Activated T-helper 1 cell treated with anti-CD3 and anti-CD28 coated beads, Interleukin-2, amount 50 U/mL, for 16 hours (primary cell): ENCODE measurements at places on chromosomes 12 and 14.

- DNase-seq: no peak
These were observed 725.0 kb upstream of the FLRT2 start for GRCh38 chr14:84804895-84805294.

DNA sequence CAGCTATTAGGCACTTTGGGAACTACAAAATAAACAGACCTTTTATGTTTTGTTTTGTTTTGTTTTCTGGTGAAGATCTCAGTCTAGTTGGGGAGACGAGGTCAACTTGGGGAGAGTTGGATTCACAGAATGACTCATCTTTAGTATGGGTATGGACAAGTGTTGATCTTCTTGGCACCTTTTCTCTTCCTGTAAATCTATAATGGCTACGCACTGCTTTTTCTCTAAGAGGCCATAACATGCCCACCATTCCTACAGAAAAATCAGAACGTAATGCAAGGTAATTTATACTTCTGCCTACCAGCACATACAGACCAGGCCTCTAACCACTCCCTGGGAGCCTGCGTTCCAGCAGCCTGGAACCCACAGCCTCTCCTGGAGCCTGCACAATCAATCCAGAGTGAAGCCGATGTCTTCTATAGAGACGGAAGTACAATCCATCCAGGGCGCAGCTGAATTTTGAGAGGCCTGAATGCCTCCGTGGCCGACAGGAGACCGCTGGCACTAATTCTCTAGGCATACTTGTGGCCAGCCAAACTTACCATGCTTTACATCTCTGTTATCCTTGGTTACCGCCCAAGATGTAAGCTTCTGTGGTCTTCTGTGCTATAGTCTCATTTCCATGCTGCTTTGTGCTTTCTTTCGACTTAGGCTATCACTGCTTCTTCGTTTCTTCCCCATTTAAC, 717 bp downstream of the PPHLN1 start:
- DNase-seq: no peak

GRCh38 chr14:90850487-90850886, 34.3 kb upstream of the TTC7B start:
- no peak for DNase-seq

- no peak for DNase-seq
These were observed 49.8 kb upstream of the USP15 start for GRCh38 chr12:62210422-62210821.

DNA sequence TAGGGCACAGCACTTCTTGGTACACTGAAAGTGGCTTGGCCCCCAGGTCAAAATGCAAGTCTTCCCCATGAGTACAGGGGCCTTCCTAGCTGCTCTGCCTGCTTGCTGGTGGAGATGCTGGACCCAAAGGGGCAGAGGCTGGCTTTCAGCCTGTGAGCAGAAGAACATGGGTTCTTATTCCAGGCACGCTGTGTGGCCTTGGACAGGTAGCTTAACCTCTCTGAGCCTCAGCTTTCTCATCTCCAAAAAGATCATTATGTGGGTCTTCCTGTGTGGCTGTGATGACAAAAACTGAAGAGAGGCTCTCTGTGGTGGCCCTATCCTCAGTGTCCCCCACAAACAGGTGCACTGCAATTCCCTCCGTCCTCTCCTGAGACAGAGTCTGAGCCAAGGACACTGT, 45.6 kb upstream of the TUNAR start:
- no peak for DNase-seq

DNA sequence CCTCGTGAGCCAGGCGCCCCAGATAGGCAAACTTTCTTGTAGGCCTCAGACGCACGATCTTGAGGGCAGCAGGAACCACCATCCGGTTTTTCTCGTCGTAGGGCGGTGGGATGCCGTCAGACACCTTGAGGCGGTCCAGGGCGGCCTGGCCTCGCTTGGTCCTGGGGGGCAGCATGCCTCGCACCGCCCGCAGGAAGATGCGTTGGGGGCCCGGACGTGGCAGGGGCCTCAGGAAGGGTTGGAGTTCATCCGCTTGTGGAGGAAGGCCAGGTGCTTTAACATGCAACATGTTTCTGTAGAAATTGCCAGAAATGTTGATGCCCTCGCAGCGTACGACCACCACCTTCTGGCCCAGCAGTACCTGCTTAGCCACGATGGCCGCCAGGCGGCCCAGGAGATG, 5.5 kb upstream of the TSPAN9 start:
- DNase-seq: no peak

DNA sequence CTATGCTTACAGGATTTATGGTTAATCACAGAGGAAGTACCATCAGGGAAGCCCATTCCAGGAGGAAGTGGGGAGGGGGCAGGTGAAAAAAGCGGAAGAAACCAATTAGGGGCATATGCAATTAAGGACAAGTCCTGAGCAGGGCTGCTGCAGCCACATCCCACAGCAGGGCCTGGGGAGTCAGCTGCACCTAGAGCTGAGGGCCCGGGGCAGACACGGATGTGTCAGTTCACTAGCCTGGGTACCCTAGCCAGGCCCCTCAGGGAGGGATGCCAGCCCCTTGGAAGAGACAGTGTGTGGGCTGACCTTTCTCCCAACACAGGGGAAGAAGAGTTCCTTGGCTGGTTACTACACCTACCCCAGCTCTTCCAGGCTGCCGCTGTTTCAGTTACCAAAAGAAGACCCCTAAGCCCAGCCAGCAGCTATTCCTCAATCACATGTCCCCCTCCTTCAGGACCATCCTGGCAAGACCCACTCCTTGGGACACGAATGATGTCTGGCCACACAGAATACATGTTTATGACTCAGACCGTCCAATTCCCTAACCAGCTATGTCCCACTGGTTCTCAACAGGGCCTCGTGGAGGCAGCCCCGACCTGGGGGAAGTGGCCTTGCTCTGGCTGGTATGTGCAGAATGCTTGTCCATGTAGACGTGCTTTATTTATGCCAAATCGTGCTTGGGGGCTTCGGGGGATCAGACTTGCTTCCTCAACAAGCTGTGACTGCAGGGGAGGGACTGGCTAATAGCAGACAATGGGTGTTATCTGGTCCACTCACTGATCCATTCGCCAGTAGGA, 133.7 kb upstream of the RTL1 start:
- no peak for DNase-seq

DNA sequence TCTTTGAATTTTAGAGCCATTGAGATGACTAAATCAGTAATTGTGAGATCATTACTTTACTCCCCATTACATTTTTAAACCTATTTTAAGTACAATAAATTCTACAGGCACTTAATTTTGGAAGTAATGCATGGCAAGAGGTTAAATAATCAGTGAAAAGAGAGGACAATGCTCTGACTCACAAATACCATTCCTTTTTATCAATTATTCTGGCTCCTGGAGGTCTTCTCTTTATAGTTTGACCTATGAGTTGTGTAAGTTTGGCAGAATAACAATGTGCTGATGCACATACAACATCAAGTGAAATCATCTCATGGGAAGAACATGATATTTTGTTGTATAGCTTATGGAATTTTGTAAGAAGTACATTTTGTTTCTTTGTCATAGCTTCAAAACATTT, 166.7 kb downstream of the TMTC3 start:
- DNase-seq: no peak

DNA sequence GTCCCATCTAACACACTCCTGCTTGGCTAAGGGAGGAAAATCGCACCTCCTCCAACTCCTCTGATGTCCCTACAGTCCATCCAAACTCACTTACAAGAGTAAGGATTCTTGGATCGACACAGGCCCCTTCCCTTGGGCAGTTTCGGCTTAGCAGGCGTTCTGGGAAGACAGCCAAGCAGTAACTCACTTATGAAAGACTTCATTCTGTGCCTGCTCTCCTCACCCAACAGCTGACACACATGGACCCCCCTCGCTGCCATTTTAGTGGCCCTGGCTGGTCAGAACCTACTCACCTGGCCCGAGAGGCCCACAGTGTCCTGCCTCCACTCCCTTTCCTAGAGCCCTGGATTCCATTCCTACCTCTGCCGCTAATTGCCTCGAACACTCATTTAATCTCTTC, 52.3 kb upstream of the BCL2L14 start:
- no peak for DNase-seq

- no peak for DNase-seq
These were observed 422.3 kb downstream of the VRK1 start for GRCh38 chr14:97219431-97220017.

DNA sequence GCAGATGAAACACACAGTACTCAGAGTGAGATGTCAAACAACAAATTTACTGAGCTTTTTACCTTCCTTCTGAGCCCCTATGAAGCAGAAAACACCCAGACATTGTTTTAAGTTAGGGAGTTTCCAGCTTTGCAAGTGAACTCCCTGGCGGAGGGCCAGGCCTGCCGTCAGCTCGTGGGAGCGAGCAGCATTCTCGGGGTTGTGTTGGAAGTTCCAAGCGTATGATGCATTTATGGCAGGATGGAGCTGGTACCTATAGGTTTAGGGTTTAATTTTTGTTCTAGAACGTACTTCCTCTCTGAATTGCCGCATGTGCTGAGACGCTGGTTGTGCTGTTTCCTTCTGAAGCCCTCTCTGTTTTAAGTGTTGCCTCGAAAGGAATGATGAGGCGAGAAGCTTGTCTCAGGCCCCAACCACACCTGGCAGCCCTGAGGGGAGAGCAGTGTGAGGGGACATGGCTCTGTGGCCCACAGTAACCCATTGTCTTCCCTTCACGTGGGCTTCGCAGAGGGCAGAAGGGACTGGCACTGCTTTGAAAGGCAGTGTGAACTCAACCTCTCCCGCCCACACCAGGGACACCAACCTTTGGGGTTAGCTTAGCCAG, 76.6 kb downstream of the SSPN start:
- DNase-seq: no peak

- DNase-seq: no peak
These were observed 21.4 kb downstream of the B4GALNT3 start for GRCh38 chr12:480831-481816.

GRCh38 chr14:54708982-54709381, 142.1 kb downstream of the SAMD4A start:
- DNase-seq: no peak

- no peak for DNase-seq
These were observed 67.1 kb downstream of the GPHN start for GRCh38 chr14:66575014-66575413.

DNA sequence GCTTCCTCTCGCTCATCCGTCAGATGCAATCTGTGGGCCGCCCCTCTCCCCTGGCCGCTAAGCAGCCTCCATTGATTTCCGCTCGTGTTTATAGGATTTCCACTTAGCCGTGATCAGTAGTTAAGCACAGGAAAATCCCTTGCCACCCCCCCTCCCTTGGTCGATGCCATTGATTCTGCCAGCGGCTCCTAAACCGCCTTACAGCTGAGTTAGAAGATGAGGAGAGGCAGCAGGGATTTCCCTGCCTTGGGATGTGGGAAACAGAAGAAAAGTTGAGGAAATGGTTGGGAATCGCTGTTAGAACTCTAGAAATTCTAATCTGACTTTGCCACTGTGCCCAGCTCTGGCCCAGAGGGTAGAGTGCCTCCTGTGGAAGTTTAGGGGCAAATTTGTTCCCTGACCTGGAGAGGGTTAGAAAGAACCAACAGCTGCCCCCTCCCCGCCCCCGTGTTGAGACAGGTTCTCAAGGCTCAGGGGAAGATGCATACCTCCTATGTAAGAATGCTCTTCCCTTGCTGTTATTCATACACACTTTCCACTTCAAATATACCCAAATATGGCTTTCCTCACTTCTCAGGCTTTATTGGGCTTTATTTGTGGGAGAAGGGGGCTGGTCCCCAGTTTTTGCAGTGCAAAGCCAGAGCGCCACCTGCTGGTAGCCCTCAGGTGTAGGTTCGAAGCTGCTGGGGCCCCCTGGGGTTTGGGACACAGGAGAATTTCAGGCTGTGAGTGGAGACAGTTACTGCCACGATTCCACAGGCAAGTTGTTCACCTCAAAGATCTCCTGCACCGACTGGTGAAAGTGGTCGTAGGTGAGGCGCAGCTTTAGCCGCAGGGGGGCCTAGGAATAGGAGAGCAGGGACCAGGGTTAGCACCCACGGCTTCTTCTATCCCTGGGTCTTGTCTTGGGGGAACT, 3.2 kb downstream of the THTPA start:
- peak; percentile 42 for DNase-seq

GRCh38 chr12:55631056-55631455, 5.6 kb upstream of the OR10P1 start:
- DNase-seq: no peak

DNA sequence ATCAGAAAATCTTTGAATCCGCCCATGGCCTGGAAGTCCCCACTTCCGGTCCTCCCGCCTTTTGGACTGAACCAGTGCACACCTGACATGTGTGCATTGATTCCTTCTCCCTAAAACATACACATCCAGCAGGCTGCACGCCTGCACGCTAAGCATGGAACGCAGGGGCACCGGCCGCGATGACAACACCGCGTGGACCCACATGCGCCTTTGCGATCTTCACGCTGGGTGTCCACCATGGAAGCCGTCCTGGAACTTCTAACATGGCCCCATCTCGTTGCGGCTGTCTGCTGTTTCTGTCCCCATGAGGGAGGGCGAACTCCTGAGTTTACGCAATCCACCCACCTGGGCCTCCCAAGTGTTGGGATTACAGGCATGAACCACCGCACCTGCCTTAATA, 73.7 kb downstream of the GALNT9 start:
- no peak for DNase-seq

- no peak for DNase-seq
These were observed 454.1 kb downstream of the ATP23 start for GRCh38 chr12:58395470-58395869.

DNA sequence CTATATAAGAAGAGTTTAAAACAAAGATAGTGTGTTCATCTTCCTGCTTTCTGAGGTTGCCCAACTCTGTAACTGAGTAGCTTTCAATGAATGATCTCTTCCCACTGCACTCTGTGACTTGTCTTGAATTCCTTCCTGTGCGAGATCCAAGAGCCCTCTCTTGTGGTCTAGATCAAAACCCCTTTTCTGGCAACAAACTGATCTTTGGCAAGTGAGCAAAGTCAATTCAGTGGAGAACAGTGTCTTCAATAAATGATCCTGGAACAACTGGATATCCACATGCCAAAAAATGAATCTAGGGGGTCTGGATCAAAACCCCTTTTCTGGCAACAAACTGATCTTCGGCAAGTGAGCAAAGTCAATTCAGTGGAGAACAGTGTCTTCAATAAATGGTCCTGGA, 8.5 kb downstream of the CFAP54 start:
- no peak for DNase-seq

DNA sequence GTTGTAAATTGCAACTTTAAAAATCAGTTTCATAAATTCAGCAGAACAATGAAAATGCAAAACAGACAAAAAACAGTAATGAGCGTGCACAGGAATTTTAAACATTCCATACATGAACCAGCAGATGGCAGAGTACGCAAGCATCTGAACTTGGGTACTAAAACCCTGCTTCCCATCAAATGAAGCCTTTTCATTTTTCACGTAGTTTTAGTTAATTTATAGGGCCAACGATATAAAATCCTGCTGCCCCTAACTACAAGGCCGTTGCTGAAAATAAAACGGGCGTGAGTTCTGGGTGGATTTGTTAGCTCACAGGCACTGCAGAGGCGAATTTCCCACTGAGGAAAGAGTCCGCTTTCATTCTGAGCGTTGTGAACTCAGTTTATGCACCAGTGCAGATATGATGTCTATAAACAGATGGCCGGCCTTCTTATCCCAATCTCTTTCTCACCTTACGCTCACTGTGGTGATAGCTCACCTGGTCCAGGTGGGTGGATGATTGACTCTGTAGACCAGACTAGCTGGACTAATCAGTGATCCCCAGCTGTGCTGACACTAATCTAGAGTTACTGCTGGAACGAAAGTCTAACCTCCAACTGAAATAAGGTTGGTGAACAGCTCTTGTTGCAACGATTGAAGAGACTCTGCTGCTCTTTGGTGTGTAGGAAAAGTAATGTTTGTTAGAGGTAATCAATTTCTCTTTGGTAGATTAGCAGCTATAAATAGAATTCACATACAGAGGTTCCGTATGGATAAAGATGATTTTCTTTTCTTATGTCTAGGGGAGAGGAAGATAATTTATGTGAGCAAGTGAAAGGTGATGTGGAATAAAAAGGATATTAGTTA, 89.2 kb downstream of the PDZRN4 start:
- no peak for DNase-seq
